CD4-positive, alpha-beta T cell treated with Interleukin-15 for 4 hours (primary cell): ENCODE measurements at places on chromosomes 11 and 22.

DNA sequence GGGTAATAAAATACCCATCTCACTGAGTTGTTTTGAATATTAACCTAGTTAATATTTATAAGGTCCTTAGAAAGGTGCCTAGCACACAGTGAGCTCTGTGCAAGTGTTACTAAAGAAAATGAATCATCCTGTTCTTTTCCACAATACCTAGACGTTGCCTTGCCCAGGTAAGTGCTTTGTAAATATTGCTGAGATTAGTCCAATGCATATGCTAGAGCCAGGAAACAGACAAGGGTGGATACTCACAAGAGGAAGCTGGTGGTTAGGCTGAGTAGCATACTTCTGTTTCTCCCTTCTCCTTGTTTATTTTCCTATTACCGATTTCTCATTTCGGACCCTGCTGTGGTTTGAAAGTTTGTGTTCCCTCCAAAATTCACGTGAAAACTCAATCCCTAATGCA, 58.1 kb upstream of the BARX2 start:
- DNase-seq = no peak

DNA sequence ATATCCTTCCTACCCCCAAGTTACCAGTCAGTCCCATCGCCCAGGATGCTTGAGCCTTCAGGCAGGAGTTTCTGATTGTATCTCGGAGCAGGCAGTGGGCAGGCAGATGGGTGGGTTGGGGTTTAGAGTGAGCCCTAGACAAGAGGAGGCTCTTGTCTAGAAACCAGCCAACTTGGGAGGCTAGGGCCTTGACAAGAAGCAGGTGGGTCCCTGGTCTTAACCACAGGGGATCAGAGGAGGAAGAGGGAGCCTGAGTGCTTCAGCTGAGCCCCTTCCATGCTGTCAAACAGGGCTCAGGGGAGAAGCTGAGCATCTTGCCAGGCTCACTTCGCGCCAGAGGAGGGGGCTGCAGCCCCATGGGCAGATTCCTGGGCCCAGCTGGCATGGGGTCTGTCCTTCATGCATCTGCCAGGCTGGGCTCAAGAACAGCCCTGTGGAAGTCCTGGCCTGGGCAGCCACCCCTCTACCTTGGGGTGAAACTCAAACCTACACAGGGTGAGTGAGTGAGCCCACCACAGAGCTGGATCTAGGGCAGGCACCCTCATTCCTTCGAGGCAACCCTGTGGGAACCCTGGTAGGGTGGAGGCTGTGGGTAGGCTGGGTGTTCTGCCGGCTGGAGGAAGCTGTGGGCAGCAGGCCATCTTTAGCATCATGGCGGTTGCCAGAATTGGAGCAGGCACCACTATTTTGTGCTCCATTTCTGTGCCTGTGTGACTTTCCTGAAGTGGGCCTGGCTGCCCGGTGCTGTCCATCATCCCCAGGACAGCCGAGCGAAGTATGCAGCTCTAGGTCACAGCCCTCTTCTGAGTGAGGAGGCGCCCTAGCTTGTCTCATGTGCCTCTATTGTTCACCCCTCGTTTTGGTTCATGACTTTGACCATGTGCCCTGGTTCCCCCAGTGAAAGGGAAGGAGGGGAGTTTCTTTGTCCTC, 108.1 kb downstream of the MORC2 start:
- DNase-seq = no peak

DNA sequence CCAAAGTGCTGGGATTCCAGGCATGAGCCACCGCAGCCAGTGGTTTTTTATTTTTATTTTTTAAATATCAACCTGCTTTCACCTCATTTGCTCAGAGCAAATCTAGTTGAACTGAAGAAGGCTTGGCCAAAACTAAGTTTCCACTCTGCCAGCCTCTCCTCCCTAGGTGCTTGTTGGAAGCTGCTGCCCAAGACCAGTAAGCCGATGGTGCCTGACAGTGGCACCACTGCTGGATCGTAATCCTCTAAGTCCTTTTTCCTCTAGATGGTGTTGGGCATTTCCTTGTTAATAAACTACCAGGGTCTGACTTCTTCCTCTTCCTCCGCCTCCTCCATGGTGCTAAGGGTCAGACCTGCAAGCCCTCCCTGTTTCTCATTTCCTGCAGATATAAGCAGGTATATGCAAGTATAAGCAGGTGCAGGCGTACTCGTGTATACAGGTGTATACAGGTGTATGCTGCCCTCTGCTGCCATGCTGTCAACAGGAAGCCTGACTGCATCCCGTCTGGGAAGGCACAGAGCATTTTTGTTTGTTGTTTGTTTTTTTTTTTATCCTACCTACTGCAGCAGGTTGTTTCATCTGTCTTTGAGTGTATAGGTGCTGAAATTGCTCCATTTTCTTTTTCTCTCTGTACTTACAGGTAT, 1.6 kb downstream of the NADSYN1 start:
- DNase-seq = peak; percentile 44

DNA sequence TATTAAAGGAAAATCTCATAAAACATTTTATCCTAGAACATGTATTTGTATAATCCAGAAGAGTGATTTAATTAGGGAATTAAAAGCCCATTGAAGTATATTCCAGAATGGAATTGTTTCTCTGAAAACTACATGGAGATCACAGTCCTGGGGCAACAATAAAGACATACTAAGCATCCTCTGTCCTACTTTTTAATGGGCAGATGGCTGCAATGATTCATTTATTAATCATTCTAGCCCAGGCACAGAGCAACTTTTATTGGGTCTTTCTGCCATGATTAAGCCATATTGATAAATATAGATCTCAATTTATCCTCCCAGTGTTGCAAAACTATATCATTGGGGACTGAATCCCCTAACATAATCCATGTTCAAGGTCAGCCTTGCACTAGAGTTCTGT, 22.0 kb downstream of the FAM181B start:
- DNase-seq = no peak

DNA sequence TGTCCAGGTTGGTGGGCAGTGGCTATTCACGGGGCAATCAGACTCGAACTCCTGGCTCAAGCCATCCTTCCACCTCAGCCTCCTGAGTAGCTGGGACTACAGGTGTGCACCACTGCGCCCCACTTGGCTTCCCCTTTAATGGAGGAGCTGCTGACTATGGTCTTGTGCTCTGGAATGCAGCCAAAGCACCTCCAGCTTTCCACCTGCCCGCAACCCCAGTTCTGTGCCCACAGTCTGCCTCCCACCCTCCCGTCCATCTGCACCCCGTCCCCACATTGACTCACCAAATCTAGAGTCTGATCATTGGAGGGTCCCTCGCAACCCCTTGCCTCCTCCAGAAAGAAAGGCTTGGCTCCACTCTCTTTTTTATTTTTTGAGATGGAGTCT, 41.0 kb downstream of the KCNJ4 start:
- no peak for DNase-seq

DNA sequence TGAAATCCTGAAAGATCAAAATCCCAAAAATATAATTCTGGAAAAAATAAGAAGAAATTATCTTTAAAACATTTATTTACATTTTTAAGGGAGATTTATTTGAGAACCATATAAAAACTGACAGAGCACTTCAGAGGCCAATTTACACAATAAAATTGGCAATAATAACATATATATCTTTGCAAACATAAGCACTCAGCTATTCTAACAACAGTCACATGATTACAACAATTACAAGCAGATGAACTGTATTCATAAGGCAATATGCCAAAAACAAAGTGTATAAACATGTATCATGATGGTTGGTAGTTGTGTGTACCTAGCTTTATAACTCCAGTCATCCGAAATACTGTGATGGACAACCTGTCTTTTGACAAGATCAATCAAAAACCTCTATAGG, 17.7 kb upstream of the RASSF10 start:
- DNase-seq = no peak

- no peak for DNase-seq
Observed at GRCh38 chr11:86459682-86460460, 85.2 kb downstream of the CCDC81 start.
